ENCODE measurements at places on chromosomes 13 and 19.

GRCh38 chr13:101875717-101876393 lies 423.4 kb downstream of the ITGBL1 start:
- DNase-seq: no peak

- DNase-seq: no peak
Measured at GRCh38 chr13:68636784-68637183, 1406.6 kb upstream of the PCDH9 start.

GRCh38 chr19:51009061-51009891 lies 7.9 kb upstream of the KLK8 start:
- DNase-seq: no peak

DNA sequence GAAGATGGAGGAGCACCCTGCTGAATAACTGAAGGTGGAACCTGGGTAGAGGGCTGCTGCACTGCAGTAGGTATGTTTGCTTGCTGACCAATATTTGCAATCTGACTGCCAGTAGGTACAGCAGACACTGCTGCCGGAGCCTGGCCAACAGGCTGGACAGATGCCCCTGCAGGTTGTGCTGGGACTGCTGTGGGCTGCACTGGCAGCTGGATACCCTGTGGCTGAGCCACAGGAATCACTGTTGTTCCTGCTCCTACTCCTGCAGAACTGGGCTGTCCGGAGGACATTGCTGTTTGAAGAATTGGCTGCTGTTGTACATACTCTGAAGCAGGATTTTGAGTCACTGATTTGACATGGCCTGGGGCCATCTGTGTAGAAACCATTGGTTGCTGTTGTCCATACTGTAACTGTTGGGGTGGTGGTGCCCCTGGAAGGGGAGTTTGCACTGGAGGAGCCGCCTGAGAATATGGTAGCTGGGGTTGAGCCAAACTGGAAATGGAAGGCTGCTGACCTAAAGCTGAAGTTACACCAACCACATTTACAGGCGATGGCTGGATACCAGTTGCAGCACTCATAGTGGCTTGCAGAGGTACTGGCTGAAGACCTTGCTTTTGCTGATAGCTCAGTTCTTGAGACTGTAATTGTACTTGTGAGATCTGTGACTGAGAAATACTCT lies 2.2 kb downstream of the TSC22D1 start:
- DNase-seq: peak; percentile 15

DNA sequence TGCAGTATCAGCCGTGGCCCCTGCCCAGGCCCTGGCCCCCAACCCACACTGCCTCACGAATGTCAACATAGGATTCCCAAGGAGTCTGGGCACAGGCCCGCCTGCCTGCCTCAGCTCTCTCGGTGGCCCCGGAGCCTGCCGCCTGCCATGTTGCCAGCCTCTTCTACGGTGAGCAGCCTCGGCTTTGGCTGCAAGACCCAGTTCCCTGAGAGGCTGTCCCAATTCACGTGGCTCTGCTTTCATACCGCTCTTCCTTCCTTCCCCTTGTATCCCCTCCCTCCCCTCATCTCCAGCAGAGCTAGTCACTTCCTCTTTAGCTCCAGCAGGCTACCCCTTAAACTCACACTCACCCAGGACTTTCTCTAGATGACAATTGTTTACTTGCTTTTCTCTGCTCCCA lies 42.7 kb downstream of the SERP2 start:
- peak; percentile 49 for DNase-seq

DNA sequence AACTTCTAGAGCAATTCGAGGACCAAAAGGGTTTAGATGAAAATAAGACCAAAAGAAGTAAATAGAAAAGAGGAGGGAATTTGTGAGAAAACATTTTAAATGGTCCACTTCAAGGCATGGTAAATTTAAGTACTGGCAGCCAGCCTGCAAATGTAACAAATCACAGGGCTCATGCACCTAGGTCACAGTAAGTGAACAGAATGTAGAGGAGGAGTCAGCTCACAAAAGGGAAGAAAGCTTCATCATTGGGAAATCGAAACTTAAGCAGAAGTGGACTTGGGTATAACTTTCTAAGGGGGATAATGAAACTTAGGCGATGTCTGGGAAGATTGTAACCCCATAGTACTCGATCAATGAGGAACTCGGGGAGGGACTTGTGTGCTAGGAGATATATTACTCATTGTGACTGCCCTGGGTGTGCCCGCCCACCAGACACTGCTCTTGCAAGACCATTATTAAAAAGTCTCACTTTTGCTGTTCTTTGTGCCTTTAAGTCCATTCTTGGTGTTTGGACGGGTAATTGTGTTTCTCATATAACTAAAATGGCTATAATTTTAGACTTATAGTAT lies 1053.6 kb upstream of the MIR17HG start:
- peak; percentile 17 for DNase-seq

- peak; percentile 70 for DNase-seq
Measured at GRCh38 chr13:32115066-32115465, 83.5 kb downstream of the FRY start.

- DNase-seq: no peak
Measured at GRCh38 chr13:44032802-44033201, 153.1 kb downstream of the LACC1 start.

GRCh38 chr13:106440866-106441265 lies 94.6 kb downstream of the EFNB2 start:
- no peak for DNase-seq

DNA sequence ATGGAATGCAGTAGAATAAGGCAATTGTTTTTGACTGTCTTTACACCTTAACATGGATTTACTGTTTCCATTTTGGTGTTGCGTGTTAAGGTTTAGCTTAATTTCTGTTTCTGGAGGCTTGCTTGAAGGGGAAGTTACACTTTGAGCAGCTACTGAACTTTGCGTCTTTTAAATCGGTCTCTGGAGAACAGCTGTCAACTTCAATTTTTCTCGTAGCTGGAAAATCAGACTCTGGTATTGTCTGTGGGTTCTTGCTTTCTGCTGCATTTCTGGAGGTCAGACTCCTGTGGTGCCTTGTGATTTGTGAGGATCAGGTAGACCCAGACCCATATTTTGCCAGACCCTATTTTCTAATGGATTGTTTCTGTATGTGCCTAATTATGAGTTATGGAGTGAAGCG lies 146.7 kb downstream of the ATP8A2 start:
- DNase-seq: no peak

- DNase-seq: peak; percentile 99
Measured at GRCh38 chr19:51593969-51594773, 23.1 kb downstream of the ZNF175 start.

DNA sequence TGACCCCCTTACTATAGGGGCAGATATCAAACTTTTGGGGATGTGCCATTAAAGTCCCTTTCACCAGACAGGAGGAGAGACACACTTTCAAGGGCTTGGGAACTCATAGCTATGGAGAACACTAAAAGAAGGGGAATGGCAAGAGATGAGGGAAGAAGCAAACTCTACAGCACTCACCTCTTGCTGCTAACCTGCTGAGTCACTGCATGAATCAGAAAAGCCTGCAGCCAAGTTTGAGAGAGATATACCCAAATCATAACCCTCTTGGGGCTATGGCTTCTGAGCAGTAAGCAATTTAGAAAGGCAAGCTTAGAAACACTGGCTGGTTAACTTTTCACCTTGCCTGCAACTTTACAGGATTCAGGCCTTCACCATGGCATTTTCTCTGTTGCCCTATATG lies 1028.0 kb downstream of the UQCRFS1 start:
- no peak for DNase-seq

DNA sequence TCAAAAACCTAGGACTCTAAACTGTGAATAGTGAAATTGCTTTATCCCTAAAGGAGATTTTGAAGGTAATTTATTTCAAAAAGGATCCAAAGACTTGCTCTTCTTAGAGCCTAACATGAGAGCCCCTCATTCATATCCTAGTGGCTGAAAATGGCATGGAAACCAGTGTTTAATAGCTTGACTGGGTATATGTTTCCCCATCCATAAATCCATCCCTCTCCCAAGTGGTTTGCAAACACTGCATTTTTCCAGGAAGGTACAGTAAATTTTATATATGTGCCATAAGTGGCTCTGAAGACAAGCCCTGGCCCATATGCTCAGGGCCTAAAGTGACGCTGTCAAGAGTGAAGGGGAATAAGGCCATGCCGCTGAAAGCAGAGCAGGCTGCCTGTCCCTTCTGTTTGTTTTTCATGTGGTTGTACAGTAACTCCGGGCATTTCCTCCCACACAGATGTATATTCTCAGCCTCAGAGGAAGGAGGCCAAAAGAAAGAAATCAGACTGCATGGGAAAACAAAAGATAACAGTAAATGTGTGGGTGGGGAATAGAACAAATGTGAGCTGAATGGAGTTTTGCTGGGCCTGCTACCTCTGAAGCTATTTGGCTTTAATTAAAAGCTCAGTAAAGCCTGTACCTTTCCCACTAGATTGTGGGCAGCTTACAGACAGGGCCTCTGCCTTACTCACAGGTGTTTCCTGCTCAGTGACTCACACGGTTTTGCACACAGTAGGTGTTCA lies 181.9 kb downstream of the PCDH9 start:
- no peak for DNase-seq

DNA sequence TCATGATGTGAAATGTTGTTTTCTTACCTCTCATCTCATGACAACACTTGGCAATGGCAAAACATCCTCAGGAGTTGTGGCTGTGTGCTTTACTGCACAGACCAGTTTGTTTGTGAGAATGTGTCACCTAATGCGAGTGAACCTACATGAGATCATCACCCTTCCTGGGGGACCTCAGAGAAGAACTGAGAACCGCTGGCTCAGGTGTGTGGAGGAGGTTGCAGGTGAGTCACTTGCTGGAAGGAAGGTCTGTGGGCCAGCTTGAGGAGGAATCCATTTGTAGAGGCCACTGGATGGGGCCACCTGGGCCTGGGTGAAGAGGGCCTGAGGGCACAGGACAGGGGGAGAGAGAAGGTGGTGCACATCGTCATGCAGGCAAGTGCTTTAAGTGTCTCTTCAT lies 3.0 kb upstream of the CEACAM1 start:
- no peak for DNase-seq

DNA sequence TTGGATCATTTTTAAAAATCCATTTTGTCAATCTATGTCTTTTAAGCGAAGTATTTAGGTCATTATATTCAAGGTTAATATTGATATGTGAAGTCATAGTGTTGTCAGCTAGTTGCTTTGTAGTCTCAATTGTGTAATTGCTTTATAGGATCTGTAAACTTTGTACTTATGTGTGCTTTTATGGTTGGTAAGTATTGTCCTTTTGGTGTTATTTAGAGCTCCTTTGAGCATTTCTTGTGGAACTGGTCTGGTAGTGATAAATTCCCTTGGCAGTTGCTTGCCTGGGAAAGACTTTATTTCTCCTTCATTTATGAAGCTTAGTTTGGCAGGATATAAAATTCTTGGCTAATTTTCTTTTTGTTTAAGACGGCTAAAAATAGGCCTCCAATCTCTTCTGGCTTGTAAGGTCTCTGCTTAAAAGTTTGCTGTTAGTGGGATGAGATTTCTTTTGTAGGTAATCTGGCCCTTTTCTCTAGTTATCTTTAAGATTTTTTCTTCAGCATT lies 368.8 kb downstream of the SPRY2 start:
- no peak for DNase-seq

- no peak for DNase-seq
Measured at GRCh38 chr19:33527125-33527524, 5.5 kb upstream of the PEPD start.

- DNase-seq: no peak
Measured at GRCh38 chr13:103066781-103067345, 646 bp upstream of the SLC10A2 start.

DNA sequence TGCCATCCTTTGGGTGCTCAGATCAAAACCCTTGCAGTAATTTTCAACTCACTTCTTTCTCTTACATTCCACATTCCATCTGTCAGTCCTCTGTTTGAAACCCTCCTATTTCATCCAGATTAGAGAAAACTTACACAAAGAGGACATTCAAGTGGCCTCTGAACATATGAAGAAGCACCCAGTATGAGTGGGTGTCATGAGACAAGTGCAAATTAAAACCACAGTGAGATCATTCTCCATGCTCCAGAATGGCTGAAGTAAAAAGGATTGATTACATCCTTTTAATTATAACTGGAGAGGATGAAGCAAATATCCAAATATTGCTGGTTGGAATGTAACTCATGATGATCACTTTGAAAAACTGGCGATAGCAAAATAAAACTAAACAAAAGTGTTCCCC lies 96.5 kb downstream of the MIPEP start:
- DNase-seq: peak; percentile 2

DNA sequence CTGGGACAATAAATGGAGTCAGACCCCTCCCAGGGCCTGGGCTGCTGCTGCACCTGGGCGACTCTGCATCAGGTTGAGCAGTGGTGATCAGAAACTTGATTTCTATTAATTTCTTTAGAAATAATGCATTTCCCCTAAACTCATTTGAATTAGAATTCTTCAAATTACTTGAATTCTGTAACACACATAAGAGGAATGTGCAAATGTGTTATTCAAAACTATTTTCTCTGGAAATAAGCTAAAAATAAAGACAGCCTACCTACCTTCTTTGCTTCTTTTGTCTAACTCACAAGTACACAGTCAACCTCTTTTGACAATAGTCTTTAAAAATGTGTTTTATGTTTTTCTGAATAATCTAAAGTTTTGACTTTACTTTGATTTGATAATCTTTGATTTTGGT lies 433.0 kb downstream of the KLF12 start:
- no peak for DNase-seq

DNA sequence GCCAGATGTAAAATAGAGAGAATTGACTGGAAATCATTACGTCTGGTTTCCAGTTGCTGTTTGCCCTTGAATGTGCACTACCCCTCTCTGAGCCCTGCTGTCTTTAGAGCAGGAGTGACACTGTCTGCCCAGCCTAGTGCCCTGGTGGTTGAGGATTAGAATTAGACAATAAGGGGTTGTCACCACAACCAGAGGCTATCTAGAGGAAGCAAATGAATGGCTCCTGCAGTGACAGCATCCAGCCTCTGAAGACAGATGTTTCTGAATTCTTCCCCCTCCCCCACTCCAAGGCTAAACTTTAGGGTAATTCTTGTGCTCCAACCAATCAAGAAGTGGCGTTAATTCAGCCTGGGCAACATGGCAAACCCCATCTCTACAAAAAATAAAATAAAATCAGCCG lies 2.0 kb downstream of the RAB8A start:
- DNase-seq: peak; percentile 29

- DNase-seq: no peak
Measured at GRCh38 chr13:42373048-42373812, 101.3 kb downstream of the AKAP11 start.

- no peak for DNase-seq
Measured at GRCh38 chr13:58500938-58501337, 869.4 kb downstream of the PCDH17 start.

GRCh38 chr19:35353635-35354034 lies 4.6 kb upstream of the FFAR3 start:
- DNase-seq: peak; percentile 51
